ENCODE measurements at places on chromosomes 1 and 21.

DNA sequence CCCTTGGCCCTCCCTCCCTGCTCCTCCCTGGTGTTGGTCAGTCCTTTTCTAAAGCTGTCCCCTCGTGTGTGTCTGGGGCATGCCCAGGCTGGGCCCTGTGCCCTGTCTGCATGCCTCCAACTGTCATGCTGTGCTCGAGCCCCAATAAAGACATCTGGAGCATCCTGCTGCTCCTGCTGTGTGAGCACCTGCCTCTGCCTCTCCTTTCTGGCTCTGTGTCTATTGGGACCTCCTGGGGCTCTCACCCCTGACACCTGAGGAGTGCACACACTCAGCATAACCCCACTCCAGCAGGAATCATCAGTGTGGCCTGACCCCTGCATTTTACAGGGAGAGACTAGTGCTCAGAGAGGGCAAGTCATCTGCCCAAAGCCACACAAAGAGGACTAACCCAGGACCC lies 23.7 kb downstream of the KCNC4 start:
- no peaks in the 10 kb centered on the region for H3K4me1 ChIP-seq
- peak overlapping the region; percentile 30 for H3K27ac ChIP-seq
- no peaks in the 10 kb centered on the region for H3K27me3 ChIP-seq

DNA sequence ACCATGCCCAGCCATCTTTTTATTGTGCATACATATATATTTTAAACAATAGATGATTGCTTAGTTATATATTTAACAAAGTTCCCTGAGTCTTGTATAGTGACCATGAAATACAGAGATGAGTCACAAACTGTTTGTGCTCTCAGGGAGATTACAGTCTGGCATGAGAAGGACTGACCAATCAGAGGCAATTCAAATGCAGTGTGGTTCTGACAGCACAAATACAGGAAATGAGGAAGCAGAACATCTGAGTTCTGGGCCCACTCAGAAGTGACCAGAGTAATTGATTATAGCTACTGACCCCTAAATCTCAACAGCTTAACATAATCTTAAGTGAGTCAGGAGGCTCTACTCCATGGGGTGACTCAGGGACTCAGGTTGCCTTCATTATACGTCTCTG lies 534.5 kb downstream of the OMA1 start:
- no peak overlapping the region for H3K4me3 ChIP-seq
- H3K36me3 ChIP-seq = no peaks in the 10 kb centered on the region
- no peaks in the 10 kb centered on the region for H3K27me3 ChIP-seq
- H3K27ac ChIP-seq = no peak overlapping the region
- no peaks in the 10 kb centered on the region for H3K4me1 ChIP-seq
- no peak for DNase-seq

DNA sequence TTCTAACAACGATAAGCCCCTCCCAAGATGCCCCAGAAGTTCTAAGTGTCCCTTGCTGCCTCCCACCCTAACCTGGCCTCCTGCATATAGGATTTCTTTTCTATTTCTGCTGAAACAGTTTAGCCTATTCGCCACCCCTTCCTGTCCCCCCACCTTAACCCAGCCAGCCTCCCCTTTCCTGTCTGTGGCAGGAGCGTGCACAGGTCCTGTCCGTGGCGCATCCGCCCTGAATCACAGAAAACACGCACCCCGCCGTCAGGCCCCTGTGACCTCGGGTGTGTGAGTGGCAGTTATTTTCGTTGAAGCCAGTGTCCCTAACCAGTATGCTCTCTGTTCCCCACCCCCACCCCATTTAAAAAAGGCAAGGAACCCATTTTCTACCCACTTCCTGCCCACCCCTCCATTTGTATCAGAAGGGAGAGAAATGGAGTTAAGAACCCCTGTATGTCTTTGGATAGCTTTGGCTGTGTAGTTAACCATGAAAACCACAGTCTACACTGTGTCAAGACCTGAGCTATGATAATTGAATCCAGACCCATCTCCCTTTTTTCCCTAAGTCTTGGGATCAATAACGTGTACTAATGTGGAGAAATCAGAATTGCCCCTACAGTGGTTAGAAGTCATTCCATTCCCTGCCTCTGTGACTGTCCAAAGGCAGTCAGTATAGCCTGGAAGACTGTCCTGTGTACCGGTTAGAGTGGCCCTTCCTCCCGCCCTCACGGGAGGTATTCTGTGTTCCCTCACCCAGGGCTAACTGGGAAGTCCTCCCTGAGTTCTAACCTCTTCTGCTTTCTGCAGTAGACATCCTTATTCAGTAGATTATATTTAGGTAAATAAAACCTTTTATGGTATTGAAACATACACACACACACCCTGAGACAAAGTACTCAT lies 1.8 kb downstream of the PLEKHO1 start:
- H3K36me3 ChIP-seq = peaks cover 40% of the 10 kb centered on the region
- H3K4me1 ChIP-seq = peaks cover 50% of the 10 kb centered on the region
- H3K27me3 ChIP-seq = no peaks in the 10 kb centered on the region
- H3K27ac ChIP-seq = peak overlapping the region; percentile 93
- DNase-seq = peak; percentile 38
- peak overlapping the region; percentile 93 for H3K4me3 ChIP-seq

DNA sequence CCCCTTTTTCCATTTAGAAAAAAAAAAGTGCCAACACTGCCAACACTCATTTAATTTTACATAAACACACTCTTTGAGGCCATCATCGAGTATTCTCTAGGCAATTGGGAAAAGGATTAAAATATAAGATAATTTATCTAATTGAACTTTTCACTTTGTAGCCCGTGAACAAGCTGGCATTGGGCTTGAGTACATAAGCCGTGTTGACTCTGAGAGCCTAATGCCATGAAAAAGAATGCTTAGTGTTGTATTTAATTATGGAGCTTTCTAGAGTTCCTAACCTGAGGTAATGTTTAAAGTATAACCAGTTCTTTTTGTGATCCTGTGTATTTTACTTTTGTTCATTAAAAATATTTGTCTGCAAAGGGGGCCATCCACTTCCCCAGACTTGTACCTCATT lies 193.8 kb downstream of the LYPLAL1 start:
- peaks cover 13% of the 10 kb centered on the region for H3K27me3 ChIP-seq
- no peak overlapping the region for H3K27ac ChIP-seq
- H3K4me3 ChIP-seq = no peak overlapping the region

- H3K36me3 ChIP-seq = peaks cover 8% of the 10 kb centered on the region
- no peaks in the 10 kb centered on the region for H3K27me3 ChIP-seq
- no peak for DNase-seq
- no peak overlapping the region for H3K4me3 ChIP-seq
- H3K27ac ChIP-seq = no peak overlapping the region
Observed at GRCh38 chr1:39854738-39855137, 28.6 kb downstream of the TRIT1 start.

DNA sequence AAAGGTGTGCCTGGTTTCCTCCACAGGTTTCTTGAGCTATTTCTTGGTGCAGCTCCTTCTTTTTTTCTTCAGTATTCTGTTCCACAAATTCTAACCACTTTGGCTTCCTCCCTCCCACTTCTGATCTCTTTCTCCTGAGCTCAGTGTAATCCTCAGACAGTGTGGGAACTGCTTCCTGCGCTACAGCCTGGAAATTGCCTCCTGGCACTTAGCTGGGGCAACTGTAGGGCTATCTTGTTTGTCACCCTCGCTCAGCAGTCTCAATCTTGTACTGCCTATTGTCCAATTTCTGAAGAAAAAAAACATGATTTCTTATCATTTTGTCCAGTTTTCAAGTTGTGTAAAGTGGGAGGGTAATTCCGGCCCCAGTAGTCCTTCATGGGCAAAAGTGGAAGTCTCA lies 24.0 kb upstream of the GALNT2 start:
- H3K27me3 ChIP-seq = peaks cover 30% of the 10 kb centered on the region
- H3K4me1 ChIP-seq = no peaks in the 10 kb centered on the region
- no peak for DNase-seq
- no peak overlapping the region for H3K4me3 ChIP-seq
- H3K36me3 ChIP-seq = no peaks in the 10 kb centered on the region
- no peak overlapping the region for H3K27ac ChIP-seq

DNA sequence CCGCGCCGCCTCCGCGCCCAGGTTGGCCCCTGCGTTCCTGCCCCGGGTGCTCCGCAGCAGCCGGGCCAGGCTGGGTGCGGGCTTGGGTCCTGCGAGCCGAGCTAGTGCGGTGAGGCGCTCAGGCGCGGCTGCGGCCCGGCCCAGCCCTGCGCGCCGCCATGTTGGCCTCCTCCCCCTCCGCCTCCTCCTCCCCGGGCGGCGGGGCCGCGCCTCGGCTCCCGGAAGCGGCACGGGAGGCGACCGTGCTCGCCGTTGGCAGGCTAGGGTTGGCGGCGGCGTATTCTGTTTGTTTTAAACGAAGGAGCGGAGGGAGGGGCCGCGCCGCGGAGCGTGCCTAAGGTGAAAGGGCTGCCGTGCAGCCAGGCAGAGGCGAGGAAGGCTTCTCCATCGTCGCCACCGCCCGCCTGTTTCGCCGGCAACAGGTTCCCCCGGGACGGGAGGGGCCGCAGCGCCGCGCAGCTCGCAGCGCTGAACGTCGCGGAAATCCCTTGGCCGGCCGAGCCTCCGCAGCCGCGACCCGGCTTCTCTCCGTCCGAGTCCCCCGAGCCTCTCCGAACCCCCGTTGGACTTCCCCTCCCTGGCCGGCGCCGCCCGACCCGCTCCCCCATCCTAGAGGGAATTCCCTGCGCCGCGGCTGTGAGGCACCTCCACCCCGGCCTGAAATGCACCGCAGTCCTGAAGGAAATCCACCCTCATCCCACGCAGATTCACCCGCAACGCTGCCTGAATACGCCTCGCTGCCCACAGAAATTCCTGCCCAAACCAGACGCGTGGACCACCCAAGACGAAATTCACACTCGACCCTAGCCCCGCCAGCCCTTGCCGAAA lies at the start of gene USP24:
TSS of gene USP24 (minus strand) at position 171 of the 828 bp plus-strand sequence. CDS start 251 bp downstream, outside the sequence.
- peaks cover 17% of the 10 kb centered on the region for H3K36me3 ChIP-seq
- peak; percentile 67 for DNase-seq
- H3K4me1 ChIP-seq = peaks cover 66% of the 10 kb centered on the region

DNA sequence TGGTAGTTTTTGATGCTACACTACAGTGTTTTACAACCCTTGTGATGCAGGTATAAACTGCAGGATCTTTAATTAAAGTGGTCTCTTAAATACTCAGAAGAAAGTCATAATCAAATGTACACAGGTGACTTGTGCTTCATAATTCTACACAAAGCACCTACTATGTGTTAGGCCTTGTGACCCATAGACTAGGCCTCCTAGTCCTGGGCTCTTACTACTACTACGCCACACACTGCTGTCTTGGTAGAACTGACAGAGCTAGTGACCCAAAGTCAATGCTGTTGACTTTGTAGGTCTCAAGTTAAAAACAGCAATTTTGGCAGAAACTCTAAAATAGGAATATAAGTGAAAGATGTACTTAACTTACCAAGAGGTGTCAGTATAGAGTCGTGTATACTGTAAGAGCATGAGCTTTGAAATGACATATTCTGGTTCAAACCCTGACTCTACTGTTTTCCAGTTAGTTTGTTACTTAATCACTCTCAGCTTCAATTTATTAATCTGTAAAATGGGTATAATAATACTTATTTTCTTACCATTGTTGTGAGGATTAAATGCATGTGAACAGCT lies 48.6 kb upstream of the LMO4 start:
- H3K27ac ChIP-seq = no peak overlapping the region
- no peak overlapping the region for H3K4me3 ChIP-seq
- DNase-seq = no peak
- no peaks in the 10 kb centered on the region for H3K4me1 ChIP-seq
- H3K36me3 ChIP-seq = no peaks in the 10 kb centered on the region
- H3K27me3 ChIP-seq = peaks cover 49% of the 10 kb centered on the region

DNA sequence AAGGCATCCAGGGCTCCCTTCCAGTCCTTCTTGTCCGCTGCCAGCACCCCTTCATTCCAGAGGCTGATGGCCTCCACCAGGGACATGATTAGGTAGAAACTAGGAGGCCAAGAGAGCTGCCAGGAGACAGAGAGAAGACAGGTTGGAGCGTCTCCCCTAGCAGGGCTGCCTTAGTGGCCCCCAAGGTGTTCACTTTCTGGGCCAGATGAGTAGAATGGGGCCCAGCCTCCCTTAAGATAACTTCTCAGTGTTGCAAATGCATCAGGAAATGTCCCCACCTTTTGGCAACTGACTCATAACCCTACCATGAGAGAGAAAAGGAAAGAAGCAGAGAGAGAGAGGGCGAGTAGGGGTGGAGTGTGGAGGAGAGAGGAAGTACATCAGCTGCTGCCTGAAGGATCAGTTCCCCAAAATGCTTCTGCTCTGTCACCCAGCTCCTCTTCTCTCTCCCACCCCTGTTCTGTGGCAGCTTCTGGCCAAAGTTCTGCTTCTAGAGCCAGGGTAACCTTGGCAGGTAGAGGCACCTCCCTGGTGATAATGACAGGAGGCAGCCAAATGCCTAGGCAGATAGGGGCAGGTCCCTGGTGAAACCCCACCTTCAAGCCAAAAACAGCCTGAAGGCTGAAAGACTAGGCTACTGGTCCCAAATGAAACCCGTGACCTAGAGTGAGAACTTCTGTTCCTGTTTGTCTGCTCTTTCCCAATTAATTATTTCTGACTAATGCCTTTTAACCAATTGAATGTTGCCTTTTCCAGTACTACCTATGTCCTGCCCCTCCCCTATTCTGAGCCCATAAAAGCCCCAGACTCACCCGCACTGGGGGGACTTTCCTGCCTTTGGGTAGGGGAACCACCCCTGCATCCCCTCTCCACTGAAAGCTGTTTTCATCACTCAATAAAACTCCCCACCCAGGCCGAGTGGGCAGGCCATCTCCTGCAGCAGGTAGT lies at the start of gene NCF2:
TSS of gene NCF2 (minus strand) at position 216 of the 948 bp plus-strand sequence. CDS start at position 86, 130 bp downstream.
- no peak for DNase-seq
- H3K4me1 ChIP-seq = peaks cover 19% of the 10 kb centered on the region
- no peaks in the 10 kb centered on the region for H3K27me3 ChIP-seq
- peak within 1 kb of the TSS; percentile 54 for H3K4me3 ChIP-seq
- peaks cover 2% of the 10 kb centered on the region for H3K36me3 ChIP-seq

- DNase-seq = no peak
- H3K27ac ChIP-seq = peak overlapping the region; percentile 48
- no peak overlapping the region for H3K4me3 ChIP-seq
- no peaks in the 10 kb centered on the region for H3K27me3 ChIP-seq
- peaks cover 27% of the 10 kb centered on the region for H3K4me1 ChIP-seq
Observed at GRCh38 chr1:1796466-1796865, 18.2 kb upstream of the NADK start.

- peaks cover 39% of the 10 kb centered on the region for H3K4me1 ChIP-seq
- no peak overlapping the region for H3K27ac ChIP-seq
- no peaks in the 10 kb centered on the region for H3K36me3 ChIP-seq
Observed at GRCh38 chr1:180639871-180640270, 8.0 kb downstream of the XPR1 start.
